ENCODE measurements at places on chromosomes 4 and X.

GRCh38 chr4:22192084-22192511 is 243.5 kb upstream of the KCNIP4 start:
- DNase-seq = no peak

GRCh38 chr4:106579236-106579635 is 210.7 kb upstream of the GIMD1 start:
- no peak for DNase-seq

- DNase-seq = peak; percentile 55
Observed at GRCh38 chrX:9352243-9352642, 112.6 kb upstream of the TBL1X start.

GRCh38 chr4:107740381-107740780 is 20.3 kb upstream of the PAPSS1 start:
- peak; percentile 43 for DNase-seq

GRCh38 chrX:55908661-55909212 is 191.2 kb downstream of the RRAGB start:
- peak; percentile 67 for DNase-seq
